ENCODE measurements at places on chromosomes 11 and 22.

DNA sequence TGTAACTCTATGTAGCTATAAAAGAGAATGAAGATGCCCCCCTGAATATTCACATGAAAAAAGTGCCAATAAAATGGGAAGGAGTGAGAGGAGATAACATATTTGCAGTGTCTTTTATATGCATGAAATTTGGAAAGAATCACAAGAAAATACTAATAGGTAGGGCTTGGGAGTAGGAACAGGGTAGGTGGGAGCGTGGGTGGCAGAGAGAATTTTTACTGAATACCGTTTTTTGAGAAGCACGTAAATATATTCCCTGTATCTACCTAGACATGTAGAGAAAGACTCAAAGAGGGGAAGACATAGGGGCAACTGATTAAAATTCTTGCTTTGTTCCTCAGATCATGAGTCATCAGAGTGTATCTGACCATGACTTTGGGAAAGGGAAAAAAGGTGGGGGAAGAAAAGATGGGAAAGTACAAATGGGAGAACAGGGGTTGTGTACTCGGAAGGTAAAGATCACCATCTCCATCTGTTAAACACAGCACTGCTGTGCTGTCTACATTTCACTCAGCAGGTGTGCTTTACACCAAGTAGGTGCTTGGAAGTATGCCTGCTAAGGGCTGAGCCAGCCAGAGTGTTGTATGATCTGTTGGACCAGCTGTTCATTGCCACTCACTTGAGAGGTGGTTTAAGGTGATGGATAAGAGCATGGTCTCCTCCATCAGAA is 16.0 kb downstream of the PRR5L start:
- no peak for DNase-seq

GRCh38 chr22:28608546-28608945 is 71.1 kb downstream of the TTC28 start:
- no peak for DNase-seq

DNA sequence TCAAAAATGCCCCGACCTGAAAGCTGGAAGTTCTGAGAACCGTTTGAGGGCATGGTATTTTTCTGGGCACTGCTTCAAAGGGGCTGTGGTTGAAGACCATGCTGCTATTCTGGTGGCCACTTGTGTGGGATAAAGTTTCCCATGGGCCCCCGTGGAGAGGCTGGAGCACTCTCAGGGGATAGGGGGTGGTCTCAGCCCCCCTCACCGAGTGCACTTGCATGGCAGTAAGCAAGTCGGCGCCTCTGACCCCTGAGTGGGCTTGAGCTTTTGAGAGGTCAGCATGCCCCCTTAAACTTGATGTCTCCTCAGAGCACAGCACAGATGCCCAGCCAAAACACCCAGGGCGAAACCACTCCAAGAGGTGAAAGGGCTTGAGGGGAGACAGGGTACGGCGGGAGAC is 35.6 kb downstream of the TIMP3 start:
- no peak for DNase-seq

DNA sequence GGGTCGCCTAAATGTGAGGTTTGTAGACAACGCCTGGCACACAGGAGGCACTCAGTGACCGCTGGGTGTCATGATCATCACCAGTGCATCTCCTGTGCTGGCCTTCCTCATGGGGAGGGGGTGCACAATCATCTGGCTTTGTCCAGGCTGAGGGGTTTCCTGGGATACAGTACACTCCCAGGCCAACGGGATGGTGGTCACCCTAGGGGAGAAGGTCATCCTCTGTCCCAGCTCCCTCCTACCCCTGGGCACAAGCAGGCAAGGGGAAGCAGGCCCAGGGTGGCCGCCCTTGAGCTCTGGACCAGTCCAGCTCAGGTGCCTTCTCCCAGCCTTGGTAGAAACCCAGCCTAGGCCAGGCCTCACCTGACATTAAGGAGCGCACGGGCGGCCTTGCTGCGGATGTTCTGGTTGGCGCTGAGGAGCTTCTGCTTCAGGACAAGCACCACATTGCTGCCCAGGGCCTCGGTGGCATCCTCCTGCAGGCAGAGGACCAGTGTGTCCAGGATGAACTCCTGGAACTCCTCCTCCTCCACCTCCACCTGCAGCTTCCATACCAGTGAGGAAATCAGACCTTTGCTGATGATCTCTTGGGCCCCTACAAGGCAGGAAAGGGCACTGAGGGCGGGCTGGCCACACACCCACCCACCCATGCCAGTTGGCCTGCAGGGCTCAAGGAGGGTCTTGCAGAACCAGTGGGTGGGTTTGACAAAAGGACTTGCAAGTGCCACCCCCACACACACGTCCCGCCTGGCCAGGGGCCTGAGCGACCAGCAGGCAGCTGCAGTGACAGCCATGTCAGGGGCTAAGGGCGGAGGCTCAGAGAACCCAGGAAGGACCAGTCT is 6.6 kb upstream of the GNAZ start:
- DNase-seq: no peak

DNA sequence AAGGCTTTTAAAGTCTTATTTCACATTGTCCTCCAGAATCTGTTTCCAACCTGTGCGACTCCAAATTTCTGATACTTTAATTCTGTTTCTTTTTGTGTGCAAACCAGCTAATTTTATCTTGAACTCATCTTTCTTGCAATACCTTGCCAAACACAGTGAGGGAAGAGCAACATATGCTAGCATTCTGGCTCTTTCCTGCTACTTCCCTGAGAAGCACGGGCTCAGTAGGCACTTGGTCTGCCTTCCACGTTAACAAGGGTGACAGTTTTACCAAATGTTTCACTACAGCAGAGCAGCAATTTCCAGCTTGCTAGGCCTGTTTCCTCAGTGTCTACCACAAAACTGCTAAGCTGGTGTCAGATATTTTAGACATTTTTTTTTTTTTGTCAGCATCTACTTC is 405.8 kb downstream of the NTM start:
- DNase-seq: no peak

DNA sequence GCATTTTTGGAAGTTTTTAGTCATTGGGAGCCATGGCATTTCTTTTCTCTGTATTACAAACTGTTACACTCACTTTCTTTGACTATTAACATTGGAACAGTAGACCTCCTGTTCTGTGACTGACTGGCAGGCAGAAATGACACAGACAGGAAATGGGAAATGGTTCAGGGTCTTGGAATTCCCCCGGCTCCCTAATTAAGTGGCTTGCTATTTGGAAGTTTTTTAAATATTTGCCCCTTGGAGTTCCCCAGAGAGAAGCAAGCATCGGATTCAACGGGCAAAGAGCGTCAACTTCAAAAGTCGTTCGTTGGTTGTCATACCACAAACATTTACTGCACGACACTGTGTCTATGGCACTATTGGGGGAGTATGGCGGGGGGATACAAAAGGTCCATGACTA is 1.1 kb upstream of the BIRC2 start:
- DNase-seq: no peak

DNA sequence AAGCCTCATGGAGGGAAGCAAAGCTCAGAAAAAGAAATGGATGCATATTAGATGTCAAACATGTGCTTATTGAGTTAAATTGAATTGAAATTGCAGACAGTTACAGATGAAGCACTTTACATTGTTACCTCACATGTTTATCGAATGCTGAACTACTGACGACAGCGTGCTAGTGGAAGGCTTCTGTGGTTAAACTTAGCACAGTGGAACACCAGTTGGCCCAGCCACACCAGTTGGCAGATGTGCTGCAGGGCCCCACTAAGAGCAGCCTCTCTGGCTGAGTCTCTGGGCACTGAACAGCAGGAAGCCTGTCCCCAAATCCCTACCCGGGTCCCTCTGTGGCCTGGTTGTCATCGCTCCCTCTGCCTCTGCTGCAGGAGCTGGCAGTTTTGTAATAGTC is 242.1 kb downstream of the NTM start:
- DNase-seq: no peak

- DNase-seq: no peak
Measured at GRCh38 chr11:21109341-21109740, 440.0 kb downstream of the NELL1 start.

DNA sequence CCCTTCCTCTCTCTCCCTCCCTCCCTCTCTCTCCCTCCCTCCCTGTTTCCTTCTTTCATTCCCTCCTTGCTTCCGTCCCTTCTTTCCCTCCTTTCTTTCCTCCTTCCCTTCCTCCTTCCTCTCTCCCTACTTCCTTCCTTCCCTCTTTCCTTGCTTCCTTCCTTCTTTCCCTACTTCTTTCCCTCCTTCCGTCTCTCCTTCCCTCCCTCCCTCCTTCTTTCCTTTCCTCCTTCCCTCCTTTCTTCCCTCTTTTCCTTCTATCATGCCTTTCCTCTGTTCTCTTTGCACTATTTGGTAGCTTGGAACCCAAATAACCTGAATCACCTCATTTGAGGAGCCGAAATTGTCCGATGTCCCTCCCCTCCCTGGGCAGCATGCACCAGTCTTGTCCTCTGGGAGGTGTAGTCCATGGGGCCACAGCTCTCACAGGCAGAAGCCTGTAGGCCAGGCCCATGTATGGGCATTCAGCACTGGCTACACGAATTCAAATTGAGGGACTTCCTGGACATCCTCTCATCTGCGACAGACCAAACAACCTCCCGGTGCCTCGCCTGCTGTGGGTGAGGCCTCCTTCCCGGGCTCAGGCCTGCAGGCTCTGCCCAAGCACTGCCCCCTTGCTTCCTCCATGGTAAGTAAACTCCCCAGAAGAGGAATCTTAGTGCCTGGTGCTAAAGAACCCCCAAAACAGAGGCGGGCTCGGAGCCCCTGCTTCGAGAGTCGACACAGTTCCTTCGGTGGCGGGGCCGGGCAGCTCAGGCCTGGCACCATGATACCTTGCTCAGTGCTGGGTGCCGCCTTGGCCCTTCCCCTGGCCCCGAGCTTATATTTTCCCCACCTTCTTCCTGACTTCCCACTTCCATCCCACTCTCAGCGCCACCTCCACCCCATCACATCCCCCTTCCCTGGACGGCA is 454.1 kb upstream of the CADM1 start:
- no peak for DNase-seq

- peak; percentile 67 for DNase-seq
Measured at GRCh38 chr22:30920407-30920806, 48.2 kb downstream of the MORC2 start.

- DNase-seq: no peak
Measured at GRCh38 chr11:31069447-31070205, 299.9 kb downstream of the DCDC1 start.

- DNase-seq: no peak
Measured at GRCh38 chr11:38927993-38928392, 2330.0 kb upstream of the RAG2 start.

DNA sequence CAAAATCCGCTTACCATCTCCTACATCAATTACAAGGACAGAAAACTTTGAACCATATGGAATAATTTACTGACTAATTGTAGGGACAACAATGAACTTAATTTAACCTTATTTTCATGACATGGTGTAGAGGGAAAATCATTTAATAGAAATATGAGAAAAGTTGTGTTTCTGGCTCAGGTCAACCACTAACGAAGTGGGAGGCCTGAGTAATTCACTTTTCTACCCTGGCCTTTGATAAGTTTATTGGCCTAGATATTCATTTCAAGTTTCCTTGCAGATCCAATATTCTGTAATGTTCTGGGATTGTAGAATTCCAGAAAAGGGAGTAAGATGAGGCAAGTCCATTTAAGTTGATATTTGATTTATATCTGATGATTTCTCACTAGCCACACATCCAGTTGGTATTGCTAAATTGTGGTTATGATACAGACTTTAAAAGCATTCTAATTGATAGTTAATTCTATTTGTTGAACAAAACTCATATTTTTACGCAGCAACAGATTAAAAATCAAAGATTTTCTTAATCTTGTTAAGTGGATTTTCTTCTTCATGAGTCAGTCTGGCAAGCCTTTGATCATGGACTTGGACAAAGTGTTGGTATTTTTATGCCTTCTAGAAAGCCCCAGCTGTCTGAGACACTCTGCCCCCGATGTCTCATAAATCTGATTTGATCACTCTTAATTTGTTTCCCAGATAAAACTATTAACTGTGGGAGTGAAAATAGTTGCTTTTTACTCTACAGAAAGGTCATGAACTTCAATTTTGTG is 336.5 kb downstream of the TMEM135 start:
- no peak for DNase-seq

DNA sequence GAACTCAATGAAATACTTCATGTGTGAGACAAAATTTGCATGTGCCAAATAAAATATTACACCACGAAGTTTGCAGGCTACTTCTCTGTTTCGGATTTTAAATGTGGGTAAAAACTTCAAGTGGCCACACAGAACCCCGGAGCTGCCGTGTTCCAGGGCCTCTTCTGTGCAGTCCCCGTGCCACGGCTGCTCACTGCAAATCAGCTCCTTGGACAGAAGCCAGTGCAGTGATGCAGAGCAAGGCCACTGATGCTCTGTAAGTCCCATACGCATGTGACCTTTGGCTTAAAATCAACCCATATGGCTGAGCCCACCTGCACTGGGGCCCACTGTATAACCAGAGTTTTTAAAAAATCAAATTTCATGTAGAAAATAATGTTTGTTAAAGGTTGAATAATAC is 1309.4 kb downstream of the TBC1D22A start:
- DNase-seq: no peak

DNA sequence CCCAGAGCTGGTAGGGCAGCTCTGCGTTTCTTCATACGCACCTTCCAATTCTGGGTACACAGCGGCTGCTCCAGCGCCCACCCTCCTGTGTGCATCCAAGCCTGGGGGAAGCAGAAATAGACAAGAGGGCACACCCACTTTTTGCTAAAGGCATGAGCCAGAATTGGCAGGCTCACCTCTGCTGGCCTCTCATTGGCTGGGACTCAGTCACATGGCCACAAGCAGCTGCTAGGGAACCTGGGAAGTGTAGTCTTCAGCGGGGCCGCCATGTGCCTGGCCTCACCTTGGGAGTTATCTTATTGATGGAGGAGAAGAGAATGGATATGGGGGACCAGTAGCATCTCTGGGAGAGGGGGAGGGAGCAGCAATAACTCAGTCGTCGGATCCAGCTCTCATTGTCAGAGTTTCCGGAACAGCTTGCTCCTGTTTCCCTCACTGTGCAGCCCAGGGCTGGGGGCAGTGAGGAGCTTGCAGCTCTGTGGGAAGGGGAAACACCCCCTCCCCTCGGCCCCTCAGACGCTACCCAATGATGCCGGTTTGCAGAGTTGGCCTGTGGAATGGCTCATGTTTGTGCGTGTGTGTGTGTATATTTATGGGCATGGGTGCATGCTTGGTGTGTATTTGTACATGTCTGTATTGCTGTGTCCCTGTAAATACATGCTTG is 11.8 kb upstream of the MIEF1 start:
- DNase-seq: no peak

DNA sequence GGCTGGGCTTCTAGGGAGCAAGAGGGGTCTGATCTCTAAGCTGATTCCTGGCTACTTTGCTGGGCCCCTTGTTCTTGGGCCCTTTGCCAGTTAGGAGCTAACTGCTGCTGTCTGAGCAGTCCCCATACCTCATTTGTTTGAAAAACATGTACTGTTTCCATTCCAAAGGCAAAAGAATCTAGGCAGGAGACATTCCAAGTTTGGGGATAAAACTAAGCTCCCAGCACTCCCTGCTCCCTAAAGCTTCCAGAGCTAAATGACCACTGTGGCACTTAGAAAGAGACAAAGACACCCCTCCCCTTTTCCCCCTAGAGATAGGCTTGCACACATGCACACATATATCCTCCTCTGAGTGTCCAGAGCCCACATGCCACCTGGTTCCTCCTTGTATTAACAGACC is 22.7 kb upstream of the RRM1 start:
- no peak for DNase-seq

DNA sequence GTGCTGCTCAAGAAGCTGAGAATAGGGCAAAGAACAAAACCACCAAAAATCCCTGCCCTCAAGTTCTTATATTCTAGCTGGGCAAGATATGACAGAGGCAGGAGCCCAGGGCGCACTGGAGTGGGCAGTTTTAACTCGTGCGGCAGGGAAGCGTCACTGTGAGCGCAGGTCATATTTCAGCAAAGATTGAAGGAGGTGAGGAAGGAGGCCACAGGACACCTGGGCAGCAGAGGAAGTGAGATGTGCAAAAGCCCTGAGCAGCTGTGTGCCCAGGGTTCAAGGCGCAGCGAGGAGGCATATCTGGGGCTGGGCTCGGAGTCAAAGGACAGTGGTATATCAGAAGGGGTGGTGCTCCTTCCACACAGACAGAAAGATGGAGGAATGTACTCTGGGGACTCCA is 13.5 kb downstream of the KCNC1 start:
- DNase-seq: no peak
